ACHN (cell line): ENCODE measurements at places on chromosomes 5 and 9.

DNA sequence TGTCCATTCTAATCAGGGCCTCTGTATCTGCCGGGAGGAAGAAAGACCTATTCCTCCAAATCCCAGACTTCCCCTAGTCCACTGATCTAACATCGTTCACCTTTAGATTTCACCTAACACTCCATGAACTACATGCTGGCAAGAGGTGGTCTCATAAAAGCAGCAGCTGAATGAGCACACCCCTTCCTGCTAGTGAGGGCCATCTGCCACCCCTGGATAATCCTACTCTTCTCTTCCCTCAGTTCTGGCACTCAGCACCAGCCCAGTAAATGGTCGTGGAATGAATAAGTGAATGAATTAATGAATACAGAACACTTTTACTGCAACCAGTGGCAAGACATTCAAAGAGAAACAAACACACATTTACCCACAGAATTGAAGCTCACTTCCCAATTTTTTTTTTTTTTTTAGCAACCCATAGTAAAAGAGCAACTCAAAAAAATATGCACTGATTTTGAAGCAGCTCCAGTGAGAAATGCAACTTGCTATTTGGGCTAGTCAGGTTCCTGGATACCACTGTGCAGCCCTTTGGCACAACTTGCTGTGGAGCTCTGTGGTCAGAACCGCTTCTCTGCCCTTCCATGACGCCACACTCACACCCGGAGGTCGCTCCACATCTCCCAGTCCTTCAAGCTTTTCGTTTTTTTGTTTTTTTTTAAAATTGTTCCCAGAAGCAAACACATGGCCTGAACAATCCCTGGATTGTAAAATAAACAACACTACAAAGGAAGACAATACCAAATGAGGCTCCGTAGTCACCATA lies 6.2 kb downstream of the RNF183 start:
- DNase-seq, result no peak

GRCh38 chr5:57366744-57367143 lies 115.9 kb downstream of the ACTBL2 start:
- no peak for DNase-seq

DNA sequence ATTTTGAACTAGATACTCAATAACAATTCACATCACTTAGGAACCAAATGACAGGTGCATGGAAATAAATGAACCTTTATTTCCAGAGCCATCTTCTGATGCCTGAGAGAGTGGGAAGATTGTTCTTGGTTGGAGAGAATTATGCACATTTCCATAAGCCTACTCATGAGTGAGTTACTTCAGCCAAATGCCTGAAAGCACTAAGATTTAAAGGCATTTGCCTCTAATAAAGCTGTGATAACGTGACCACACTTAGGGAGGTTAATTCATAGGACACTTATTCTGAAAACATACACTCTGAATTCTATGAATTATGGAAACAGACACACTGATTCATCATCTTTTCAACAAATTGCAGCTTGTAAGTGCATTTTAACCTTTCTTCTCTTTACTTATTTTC lies 40.0 kb downstream of the KCTD16 start:
- DNase-seq, result no peak

DNA sequence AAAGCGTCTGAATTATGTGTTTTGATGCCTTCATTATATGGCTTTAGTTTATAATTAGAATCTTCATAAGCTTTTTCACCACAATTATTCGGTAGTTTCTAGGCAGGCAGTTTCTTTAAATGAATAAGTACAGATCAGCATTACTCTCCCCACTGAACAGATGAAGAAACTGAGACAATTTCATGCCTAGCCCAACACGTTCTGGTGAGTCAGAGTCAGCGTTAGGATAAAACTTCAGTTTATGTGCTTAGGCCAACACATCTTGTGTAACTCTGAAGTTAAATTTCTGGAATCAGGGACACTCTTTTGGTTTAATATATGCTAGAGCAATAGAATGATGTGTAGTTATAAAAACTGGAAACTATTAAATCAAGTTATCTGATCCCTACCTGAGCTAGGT lies 186.7 kb upstream of the ELL2 start:
- DNase-seq, result no peak

- peak; percentile 66 for DNase-seq
Measured at GRCh38 chr9:124551472-124552272, 44.5 kb upstream of the NR5A1 start.
